ENCODE measurements at places on chromosomes 4 and X.

GRCh38 chr4:104262678-104263077 is 232.0 kb downstream of the CXXC4 start:
- no peak for DNase-seq

DNA sequence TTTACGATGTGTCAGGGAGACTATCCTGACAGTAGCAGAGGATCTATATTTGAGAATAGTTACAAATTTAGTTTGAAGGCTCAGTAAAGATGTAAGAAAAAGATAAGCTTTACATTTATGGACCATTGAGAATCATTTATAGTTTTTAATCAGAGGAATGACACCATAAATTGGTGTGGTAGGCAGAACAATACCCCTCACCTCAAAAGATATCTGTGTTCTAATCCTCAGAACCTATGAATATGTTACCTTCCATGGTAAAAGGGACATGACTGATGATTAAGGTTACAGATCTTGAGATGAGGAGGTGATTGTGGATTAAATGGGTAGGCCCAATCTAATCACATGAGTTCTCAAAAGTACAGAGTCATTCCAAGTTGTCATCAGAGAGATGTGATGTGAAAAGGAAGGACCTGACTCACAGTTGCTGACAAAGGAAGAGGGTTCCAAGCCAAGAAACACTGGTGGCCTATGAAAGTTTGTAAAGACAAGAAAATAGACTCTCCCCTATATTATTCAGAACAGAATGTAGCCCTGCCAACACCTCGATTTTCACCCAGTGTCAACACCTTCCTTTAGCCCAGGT is 27.0 kb downstream of the EREG start:
- no peak for DNase-seq

DNA sequence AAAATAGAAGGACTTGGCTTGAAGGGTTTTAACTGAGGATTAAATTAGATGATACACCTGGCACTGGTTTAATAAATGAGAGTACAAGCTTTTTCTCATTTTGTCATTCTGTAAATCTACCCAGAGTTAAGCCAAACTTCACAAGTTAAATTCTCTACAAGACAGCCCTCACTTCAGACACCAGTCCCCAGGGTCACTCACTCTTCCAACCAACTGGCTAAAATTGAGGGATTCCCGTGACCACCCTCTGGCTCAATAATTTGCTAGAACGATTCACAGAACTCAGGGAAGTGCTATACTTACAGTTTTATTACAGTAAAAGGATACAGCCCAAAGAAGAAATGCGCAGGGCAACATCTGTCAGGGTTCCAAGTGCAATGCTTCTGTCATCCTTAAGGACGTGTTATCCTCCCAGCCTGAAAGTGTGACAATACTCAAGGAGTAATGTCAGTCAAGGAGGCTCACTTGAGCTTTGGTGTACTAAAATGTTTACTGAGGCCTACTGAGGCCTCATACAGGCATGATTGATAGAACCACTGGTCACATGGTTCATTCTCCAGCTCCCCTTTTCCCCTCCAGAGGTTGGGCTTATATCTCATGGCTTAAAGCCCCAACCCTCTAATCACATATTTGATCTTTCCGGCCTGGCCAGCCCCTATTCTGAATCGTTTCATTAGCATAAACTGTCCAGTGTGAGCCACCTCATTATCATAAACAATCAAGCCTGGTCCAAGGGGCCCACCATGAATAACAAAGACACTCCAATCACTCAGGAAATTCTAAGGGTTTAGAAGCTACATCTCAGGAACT is 9.6 kb upstream of the TMSB4X start:
- DNase-seq: no peak

- no peak for DNase-seq
Measured at GRCh38 chr4:78975865-78976264, 36.6 kb upstream of the PAQR3 start.

DNA sequence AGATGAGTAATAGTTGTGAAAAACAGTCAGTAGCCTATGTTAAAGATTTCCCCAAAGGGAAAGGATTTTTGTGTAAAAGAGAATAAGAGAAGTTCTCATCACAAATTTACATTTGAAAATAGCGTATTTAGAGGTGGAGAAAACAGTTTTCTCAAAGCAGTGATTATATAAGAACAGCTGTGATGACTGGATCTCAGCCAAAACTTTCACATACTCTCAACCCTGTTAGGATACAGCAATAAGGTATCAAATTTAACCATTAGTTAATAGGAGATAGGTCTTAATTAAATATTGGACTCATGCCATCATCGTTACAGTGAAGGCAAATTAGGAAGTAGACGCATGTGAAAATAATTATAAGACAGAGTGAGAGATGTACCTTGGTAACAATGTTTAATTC is 622.7 kb downstream of the PCDH18 start:
- DNase-seq: no peak

DNA sequence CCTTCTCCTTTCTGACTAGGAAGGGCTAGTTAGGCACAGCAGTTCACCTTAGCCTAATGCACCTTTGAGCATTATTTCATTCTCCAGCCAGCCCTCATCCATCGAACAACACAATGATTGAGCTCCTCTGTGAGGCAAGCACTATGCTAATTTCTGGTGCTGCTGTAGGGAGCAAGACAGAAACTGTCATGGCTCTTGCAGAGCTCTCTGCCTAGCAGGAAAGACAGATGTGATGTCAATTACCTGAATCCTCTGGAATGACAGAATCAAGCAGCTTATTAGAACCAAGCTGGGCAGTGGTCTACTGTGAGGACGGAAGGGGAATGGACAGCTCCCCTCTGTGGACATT is 256.1 kb upstream of the NOCT start:
- DNase-seq: no peak

DNA sequence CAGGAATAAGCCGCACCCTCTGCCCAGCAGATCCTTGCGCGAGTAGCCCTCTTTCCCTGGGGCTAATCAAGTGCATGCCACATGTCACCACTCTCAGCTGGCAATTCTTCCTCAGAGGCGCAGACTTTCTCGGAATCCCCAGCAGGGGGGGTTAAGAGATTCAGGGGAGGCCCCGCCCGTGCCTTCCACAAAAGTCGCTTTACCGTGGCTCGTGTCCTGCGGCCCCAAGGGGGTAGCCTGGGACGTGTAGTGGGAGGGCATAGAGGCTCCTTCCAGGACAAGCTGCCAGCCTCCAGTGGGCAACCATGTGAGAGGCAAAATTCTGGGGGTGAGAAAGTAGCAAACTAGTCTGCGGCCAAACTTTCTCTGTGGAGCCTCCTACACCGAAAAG is 652 bp downstream of the SRPX start:
- DNase-seq: no peak

DNA sequence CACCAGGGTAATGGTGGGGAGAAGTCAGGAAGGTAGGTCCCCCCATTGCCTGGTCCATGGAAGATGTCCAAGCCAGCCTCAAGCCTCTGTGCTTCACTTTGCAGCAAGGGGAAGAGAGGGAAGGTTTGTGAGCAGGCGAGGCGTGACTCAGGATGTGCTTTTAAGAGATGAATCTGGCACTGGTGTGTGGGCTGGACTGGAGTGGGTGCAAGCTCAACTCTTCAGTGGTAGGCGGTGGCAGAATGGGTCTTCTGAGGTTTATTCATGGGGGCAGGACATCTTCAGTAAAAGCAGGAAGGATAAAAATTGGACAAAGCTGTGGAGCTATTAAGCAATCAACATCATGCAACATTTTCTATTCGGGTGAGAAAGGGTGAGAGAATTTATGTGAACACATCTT is 19.4 kb downstream of the GPM6B start:
- no peak for DNase-seq

DNA sequence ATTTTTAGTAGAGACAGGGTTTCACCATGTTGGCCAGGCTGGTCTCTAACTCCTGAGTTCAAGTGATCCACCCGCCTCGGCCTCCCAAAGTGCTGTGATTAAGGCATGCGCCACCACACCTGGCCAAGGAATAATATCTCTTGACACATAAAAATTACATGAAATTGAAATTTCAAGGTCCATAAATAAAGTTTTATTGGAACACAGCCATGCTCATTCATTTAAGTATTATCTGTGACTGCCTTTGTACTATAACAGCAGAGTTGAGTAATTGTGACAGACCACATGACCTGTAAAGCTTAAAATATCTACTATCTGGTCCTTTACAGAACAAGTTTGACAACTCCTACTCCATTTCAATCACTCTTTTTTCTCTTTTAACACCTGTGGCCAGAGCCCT is 17.8 kb upstream of the EGFL6 start:
- DNase-seq: no peak

DNA sequence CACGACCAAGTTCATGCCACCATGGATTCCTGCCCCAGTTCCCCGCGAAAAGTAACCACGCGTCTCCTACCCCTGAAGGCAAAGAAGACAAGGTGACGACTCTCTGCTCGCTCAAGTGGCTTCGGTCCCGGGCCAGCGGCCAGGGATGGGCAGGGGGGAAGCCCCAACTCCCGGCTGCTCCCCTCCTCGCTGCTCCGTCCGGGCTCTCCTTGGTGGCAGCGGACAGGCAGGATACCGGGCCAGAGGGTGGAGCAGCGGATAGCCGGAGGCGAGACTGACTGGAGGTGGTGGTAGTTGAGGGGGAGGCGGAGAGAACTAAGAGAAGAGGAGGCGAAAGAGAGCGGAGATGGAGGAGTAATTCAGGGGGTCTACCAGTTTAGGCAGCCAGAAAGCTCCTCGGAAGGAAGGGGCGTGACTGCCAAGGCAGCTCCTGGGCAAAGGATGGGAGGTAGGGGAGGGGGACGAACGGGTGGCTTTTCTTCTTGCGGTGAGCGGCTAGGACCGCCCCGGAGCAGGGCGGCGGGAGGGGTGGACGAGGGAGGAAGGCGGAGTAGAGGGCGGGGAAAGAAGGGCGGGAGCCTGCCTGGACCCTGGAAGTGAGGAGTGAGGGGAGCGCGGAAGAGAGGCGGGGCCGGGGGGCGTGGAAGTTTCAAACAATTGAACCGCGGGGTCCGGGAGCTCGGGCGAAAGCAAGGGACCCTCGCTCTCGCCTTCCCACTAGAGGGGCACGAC is at the start of gene AMOT:
Gene AMOT, minus strand, starts transcription at position 450 of the 732 bp plus-strand sequence. CDS start 17,705 bp downstream, outside the sequence.
- peak; percentile 37 for DNase-seq

- DNase-seq: no peak
Measured at GRCh38 chr4:154421618-154422017, 70.0 kb downstream of the DCHS2 start.

- DNase-seq: no peak
Measured at GRCh38 chrX:48737940-48738339, 23.6 kb upstream of the GLOD5 start.

DNA sequence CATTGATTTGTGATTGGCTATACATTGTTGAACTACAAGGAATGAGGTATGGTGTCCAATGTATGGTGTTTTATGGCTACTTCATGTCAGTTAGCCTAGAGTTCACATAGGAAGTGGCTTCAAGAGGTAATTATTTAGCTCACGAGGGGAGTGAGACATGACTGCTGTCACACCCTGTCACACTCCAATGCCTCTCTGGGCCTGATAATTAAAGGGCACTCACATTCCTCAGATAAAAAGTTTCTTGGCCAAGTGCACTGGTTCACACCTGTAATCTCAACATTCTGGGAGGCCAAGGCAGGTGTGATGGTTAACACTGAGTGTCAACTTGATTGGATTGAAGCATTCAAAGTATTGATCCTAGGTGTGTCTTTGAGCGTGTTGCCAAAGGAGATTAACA is 65.0 kb upstream of the DDX60 start:
- DNase-seq: no peak

GRCh38 chrX:69795702-69796101 is 179.8 kb downstream of the EDA start:
- DNase-seq: no peak

- no peak for DNase-seq
Measured at GRCh38 chr4:19999775-20000414, 251.8 kb upstream of the SLIT2 start.

- DNase-seq: no peak
Measured at GRCh38 chrX:55039471-55039870, 8.7 kb upstream of the ALAS2 start.

Data from activated T-helper 1 cell treated with anti-CD3 and anti-CD28 coated beads, Interleukin-2, amount 50 U/mL, for 16 hours (primary cell).